ENCODE measurements at places on chromosomes 5 and 9.
A peak's percentile ranks its signal among the peaks of the same experiment; 100 is the strongest.

DNA sequence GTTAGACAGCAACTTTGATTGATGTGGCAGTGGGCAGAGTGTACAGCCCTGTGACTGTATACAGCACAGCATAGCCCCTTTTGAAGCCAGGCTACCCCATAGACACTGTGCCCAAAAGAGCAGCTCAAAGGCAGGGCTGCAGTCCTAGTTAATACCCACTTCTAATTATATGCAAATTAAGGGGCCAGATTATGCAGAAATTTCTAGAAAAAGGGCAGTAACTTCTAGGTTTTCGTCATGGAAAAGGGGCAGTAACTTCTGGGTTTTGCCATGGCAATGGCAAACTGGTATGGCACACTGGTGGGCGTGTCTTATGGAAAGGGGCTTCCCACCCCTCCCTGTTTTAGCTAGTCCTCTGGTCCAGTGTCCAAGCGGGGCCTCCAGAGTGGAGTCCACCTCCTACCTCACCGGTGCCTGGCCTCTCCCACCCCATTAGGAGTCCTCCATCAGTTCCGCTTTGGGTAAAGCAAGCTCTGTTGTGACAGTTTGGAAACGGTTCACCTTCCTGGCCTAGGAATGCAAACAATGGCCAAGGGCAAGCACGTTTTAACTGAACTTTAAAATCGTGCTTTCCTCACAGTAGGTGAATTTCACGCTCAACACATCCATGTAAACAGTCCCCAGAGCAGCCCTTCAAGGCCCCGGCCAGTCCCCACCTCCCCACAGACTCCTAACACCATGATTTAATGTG lies 5.6 kb downstream of the ADAMTS13 start:
- DNase-seq = no peak

GRCh38 chr9:115114084-115114483 lies 3.9 kb downstream of the TNC start:
- no peak for DNase-seq

- DNase-seq = no peak
Measured at GRCh38 chr5:174271316-174271715, 225.8 kb downstream of the NSG2 start.

DNA sequence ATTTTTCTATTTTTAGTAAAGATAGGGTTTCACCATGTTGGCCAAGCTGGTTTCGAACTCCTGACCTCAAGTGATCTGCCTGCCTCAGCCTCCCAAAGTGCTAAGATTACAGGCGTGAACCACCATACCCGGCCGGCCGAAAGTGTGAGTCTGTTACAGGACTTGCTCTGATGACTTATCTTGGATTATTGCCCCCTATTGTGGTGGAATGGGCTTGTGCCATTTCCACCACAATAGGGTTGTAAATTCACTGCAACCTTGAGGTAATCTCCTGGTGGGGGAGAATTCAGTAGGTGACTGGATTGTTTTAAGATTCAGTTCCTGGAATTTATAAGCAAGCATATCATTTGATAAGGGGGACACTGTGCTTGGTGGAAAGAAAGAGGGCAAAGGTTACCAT lies 15.0 kb upstream of the HMGCR start:
- no peak for DNase-seq

DNA sequence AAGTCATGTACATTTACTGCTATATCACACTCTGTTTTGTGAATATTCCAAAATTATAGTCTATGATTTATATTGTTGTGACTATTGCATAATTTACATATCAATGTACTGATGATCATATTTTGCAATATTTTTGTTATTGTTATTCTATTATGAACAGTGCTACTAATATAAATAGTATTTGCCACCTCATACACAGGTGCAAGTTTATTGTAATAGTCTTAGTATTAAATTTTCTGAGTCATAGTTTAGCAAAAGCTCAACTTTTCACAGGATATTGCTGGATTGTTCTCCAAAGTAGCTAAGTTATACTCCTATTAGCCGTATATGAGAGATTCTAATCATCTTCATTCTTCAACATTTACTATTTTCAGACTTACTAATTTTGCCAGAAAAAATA lies 124.7 kb downstream of the TMC1 start:
- no peak for DNase-seq

DNA sequence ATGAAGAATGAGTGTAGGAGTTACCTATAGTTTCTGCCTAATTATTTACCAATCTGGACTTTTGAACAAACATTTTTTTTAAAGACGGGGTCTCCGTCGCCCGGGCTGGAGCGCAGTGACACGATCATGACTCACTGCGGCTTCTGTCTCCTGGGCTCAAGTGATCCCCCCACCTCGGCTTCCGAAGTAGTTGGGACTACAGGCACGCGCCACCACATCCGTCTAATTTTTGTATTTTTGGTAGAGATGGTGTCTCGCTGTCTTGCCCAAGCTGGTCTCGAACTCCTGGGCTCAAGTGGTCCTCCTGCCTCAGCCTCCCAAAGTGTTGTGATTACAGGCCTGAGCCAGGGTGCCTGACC lies 1.5 kb downstream of the CTNNA1 start:
- no peak for DNase-seq

- peak; percentile 93 for DNase-seq
Measured at GRCh38 chr5:38556599-38557307, at the start of gene LIFR. LIFR (minus strand) TSS chr5:38556646; CDS start chr5:38530647, 25,999 bp downstream.

GRCh38 chr9:1051210-1051583 lies 1.0 kb downstream of the DMRT2 start:
- DNase-seq = no peak

DNA sequence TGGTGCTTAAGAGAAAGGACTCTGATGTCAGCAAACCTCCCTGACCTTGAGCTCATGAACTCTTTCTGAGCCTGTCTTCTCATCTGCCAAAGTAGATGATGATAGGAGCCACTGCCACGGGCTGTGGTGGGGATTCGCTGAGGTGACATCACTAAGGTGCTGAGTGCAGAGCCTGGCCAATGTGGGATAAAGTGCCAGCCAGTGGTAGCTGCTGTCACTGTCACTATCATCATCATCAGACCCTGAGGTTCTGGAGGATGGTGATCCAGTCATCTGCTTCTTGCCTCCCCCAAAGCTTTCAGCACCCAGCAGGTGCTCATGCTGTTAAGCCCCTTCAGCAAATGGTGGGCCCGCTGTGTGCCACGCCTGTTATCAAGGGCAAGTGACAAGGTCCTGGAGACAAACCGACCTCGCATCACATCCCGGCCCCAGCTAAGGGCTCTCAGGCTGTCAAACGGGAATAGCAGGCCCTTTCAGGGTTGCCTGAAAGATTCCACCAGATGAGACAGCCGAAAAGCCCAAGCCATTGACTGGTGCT lies 6.4 kb downstream of the FPGS start:
- no peak for DNase-seq

- peak; percentile 86 for DNase-seq
Measured at GRCh38 chr9:133711428-133712220, 26.5 kb downstream of the SARDH start.

DNA sequence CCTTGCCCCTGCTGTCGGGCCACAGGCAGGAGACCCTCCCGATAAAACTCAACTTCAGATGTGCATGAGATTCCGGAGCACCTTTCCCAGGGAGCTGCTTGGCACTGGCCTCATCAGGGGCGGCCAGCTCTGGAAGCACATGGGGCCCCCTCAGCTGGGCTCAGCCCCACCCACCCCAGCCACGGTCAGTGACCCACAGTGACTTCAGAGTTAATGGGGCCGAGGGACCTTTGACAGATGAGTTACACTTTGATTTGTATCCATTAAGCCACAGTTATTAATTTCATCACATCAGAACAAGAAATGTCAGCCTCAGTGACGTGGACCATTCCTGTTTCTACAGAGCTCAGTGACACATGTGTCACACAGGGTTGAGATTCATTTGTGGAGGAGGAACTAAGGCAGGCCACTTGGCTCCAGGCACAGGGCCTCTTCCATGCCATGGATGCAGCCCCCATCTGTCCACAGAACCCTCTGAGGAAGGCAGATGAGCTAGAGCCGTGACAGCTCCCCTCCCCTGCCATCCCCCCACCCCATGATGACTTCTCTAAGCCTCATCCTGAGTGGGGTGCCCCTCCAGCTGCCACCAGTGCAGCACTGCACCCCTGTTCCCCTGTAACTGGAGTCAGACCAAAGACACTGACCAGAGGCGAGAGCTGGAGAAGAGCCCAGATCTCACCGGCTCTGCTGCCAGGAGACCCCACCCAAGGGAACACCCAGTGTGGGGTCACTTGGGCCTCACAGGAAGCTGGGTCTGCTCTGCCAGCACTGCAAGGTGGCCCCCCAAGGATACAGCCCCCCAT lies 69.4 kb upstream of the ADAMTS2 start:
- no peak for DNase-seq

DNA sequence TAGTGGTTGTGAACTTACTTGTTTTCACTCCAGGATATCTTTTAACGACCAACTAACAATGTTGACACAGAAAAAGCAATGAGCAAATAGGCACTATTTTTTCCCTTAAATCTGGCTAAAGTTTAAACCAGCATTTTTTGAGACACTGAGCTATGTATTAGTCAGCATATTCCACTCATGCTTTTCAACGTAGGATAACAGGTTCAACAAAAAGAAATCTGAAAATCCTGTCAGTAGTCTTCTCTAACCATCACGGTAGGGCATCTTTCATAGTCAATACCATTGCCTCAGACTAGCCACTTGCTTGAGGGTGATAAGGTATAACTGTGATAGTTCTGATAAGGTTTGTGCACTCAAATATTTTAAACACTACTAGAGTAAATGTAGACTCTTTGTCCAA lies 1177.3 kb upstream of the NUDT12 start:
- no peak for DNase-seq

DNA sequence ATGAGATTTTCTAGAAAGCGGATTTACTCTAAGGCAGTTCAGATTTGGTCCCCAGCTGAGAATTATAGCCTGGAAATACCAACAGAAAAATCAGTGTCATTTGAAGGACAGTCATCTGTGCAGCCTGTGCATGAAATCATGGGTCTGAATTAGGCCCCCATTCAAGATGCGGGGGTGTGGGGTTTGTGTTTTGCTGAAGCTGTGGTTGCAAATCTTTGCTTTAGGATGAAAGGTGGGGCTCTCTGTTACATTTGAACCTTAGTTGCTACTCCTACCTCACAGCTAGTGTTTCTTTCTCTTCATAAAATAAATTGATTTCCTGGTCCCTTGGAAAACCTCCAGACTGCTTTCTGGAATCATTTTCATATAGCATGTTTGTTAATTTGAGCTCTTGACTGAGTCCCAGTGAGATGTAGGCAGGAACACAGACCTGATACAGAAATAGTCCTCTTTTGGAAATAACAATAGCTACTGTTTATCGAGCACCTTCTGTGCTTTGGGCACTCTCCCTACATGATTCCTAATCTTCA lies 4.8 kb upstream of the ABL1 start:
- peak; percentile 51 for DNase-seq

DNA sequence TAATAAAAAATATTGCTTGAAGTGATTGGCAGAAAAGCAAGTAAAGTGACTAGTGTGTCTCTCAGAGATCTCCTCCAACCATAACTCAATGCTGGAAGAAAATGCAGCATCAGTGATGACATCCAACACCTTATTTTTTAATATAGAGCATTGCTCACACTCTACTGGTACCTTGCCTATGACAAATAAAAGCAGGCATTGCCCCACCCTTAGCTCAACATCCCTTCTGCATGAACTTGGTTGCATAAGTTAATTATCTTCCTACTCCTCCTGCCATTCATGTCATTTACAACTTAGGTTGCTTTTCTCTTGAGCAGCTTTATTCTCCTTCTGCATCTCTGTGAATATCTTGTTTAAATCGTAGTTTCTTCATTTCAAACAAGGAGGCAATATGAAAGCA lies 41.2 kb downstream of the FEM1C start:
- DNase-seq = no peak

DNA sequence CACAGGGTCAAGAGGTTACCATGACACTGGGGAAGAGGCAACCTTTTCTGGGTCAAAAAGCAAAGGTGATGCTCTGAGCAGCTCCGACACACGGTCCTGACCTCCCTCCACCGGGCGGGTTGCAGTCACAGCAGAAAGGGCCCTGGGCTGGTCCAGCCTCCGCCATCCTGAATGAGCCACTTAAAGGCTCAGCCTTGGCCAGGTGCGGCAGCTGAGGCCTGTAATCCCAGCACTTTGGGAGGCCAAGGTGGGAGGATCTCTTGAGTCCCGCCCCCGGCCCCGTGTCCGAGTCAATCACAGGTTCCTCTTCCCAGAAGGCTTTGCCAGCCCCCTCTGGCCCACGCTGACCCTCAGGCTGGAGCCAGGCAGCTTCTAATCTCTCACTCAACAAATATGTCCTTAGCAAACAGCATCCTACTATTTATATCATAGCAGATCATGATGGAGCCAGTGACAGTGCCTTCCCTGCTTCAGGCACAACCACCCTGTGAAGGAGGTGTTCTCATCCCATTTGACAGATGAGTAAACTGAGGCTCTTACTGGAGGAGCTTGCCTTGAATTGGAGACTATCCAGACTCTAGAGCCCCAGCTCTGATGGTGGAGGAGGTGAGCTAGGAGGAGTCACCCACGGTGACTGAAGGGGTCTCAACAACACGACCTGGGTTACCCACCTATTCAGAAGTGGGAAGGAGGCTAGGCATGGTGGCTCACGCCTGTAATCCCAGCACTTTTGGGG lies 79.1 kb downstream of the LRSAM1 start:
- no peak for DNase-seq

DNA sequence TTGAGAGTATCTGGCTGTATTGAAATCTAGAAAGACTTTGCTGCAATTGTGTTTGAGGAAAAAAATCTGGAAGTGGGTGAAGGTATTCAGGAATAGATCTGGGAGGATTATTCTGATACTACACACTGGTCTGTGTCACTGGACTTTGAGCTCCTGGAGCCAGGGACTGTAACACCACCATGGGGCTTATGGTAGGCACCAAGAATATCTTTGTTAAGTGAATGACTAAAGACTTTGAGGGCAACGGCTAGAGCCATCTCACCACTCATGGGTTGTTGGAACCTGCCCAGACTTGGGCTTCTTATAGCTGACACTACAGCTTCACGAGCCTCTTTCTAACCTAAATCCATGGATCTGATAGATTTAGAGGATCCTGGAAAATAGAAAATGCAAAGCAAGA lies 10.2 kb downstream of the NFX1 start:
- no peak for DNase-seq

- no peak for DNase-seq
Measured at GRCh38 chr9:110168486-110168885, 39.5 kb downstream of the C9orf152 start.

GRCh38 chr5:127608077-127608660 lies 40.7 kb upstream of the CTXN3 start:
- DNase-seq = no peak

GRCh38 chr5:113433071-113433470 lies 1.7 kb downstream of the TSSK1B start:
- no peak for DNase-seq

DNA sequence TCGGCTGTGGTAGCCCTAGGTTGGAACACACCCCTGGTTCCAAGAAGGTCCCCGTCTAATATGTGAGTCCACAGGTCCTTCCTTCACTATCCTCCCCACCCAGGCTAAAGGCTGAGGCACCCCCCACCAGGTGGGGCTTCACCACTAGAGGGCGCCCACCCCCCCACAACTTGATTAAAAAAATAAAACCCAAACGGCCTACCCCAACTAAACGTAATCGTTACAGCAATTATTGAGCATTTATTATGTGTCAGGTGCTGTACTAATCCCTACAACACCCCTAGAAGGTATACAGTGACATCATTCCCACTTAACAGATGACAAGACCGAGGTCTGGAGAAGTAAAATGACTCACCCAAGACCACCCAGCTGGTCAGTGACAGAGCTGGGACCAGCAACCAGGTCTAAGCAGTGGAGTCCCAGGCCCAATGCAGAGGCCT lies 65.0 kb downstream of the FGF18 start:
- DNase-seq = no peak

Data from lung (tissue), 17 donors.